ENCODE measurements at places on chromosomes 3 and 15.

- no peak for DNase-seq
Observed at GRCh38 chr3:152738656-152739055, 96.3 kb upstream of the P2RY1 start.

DNA sequence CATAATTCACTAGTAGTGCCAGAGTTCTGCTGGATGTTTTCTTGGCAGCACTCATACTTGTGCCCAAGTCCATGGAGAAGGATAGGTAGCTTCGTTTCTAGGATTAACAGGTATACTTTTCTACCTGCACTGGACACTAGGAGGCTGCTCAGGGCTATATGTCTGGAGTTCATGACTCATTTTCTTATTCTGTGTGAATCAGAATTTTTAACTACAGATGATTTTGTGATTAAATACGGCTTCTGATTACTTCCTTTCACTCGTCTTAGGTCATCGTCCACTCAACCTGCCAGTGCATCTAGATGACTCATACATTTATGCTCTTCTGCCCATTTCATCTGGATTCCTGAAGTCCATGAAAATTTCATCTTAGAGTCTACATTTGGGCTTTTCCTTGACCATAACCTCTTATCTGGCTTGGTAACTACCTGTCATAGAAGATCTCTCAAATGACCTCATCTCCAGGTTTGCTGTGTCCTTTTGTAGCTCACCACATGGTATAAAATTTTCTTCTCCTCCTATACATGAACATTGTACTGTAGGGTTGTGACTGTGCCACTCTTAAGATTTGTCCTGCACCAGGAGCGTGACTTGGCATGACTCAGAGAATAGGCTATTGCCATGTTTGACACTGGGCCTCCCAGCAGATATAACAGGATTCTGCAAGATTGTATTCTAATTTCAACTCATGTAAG, 66.7 kb upstream of the GCSAM start:
- no peak for DNase-seq

- no peak for DNase-seq
Observed at GRCh38 chr15:52699457-52699856, 20.3 kb upstream of the ATOSA start.

DNA sequence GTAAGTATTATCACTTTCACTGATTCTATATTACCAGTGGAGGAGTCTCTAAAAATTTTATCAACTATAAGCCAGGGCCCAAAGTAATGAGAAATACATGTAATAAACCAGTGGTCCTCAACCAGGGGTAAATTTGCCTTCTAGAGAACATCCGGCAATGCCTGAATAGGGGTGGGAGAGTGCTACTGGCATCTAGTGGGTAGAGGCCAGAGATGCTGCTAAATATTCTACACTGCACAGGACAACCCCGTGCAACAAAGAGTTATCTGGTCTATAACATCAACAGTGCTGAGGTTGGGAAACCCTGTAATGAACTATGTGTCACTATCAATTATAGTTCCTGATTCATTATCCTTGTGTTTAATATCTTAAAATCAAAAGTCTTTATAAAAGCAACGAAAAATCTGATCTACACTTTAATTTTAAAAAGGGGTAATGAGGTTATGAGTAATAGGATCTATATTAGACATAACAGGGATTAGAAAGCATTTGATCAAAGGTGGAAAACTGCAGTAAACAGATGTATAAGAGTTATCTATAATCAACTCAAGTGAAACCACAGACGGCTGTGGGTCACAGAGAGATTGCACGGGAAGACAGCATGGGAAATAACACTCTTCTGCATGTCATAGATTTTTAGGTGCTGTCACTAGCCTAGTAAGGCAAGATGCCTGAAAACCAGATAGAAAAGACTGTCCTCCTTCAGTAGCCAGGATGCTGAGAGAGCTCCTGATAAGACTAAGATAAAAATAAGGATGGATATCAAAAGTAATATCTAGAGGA, 2.0 kb downstream of the LYSMD2 start:
- no peak for DNase-seq

GRCh38 chr3:78022232-78022631, 982.3 kb downstream of the ROBO2 start:
- no peak for DNase-seq

DNA sequence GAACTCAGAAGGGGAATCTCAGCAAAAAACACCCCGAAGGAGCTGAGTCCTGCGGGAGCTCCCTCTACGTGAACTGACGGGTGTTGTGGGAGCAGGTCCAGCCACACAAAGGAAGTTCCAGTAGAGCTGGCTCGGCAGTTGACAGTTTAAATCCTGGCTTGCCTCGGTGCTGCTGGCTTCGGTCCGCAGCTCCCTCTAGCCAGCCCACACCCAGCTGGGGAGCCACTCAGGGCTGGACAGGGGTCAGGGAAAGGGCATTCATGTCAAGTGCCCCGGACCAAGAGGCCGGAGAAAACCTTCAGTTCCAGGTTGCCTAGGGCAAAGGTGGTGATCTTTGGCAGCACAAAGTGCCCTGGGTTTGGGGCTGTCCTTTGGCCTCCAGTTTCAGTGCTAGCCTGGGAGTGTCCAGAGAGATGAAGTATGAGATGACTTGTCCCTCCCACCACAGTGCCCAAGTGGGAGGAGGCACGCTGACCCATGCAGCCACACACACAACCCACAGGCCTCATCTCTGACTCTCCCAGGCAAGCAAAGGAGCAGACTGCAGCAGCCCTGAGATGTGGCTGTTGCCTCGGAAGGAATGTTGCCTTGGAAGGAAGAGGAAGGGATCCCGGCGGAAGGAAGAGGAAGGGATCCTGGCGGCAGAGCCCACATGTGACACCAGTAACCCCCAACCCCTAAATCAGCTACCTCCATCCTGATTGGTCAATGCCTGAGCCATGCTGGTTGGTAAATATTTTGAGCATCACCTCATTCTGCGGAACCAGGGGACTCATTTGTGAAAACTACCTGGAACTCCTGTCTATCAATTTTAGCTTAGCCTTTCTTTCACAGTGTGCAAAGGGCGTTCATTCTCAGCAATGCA, 13.9 kb upstream of the ANPEP start:
- DNase-seq: no peak

DNA sequence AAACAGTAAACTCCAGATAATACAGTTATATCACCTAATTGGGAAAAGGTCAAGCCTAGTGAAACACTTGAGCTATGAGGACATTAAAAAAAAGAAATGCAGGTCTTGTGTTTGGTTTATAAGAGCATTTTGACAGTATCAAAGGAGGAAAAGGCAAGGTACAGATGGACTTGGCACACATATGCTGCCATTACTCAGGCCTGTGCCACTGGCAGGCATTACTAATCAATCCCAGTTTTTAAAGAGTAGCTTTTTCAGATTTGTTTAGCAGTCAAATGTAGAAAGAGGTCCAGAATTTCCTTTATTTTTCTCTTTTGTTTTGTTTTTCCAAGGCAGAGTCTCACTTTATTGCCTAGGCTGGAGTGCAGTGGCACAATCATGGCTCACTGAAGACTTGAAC, 38.9 kb downstream of the MDFIC2 start:
- no peak for DNase-seq

GRCh38 chr3:185175370-185175987, 22.6 kb upstream of the C3orf70 start:
- DNase-seq: no peak

DNA sequence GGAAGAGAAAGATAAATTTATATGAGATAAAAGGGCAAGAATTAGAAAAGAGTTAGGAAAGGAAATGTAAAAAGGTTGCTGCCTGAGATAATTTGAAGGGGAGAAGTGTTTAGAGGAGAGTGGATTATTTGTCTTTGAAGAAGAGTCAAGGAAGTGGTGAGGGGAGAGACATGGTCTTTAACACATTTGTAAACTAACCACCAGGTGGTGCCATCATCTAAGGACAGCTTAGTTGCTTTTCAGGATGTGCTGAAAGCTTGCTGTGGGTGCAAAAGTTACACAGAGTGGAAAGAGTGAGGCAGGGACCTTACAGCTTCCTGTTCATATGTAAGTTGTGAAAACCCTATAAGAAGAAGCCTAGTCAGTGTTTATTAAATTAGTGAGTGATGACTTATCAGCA, 114.1 kb upstream of the DNAJC19 start:
- DNase-seq: no peak

- no peak for DNase-seq
Observed at GRCh38 chr15:100019601-100020000, 286.4 kb upstream of the LYSMD4 start.

DNA sequence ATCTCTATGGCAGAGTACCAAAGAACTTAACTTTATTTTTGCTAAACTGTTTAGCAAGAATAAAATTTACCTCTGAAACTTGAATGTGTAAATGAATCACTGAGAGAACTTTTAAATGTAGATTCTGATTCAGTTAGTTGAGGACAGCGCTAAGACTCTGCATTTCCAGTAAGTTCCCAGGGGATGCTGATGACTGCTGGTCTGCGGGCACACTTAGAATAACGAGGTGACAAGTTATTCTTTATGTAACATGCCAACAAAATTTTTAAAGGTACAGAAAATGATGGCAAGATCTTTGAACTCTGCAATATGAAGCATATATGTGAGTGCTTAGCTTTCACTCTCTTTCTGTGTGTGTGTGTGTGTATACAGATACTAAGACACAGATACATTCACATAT, 56.4 kb downstream of the TGFBR2 start:
- DNase-seq: no peak

DNA sequence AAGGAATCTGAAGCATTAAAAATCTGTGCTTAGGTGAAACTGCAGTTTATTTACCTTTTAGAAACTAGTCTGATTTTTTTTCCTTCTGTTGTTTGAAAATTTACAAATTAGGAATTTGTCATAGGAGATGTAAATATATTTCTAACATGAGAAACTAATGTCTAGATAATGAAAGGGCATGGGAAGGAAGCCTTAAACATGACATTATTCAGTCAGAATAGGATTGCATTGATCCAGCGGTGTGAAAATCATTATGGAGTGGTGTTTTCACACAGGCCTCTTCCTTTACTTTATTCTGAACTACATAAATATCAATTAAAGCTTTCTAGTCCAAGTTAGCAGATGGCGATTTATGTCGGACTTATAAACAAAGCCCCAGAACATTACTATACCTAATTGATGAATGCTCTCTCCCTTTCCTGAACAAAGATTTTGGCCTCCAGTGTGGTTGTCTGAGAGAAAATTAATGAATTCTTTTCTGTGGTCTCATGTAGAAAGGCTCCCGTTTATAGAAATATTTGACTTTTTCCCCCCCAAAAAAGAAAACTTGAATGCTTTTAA, 37.9 kb downstream of the FNDC3B start:
- DNase-seq: no peak

DNA sequence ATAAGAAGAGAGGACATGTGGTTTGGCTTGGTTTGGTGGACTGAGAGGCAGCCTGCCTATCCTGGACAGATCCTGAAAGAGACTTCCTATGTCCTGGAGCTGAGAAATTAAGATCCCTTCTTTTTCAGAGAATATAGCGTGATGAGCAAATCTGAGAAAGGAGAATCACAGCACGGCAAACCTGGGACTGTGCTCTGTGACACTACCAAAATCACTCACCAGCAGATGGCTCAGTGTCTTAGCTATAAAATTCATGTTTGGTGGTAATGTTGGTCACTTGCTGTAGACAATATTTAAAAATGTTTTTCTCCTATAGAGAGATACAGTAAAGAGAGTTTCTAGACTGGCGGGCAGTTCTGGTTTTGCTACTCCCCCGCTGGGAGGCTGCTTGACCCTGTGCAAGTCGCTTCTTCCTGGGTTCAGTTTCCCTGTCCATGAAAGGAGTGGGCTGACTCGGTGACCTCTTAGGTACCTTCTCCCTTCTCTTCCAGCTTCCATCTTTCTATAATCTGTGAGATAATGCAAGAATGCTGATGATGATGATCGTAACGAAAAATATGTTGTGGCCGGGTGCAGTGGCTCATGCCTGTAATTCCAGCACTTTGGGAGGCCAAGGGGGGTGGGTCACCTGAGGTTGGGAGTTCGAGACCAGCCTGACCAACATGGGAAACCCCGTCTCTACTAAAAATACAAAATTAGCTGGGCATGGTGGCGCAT, 7.6 kb upstream of the HES1 start:
- no peak for DNase-seq

DNA sequence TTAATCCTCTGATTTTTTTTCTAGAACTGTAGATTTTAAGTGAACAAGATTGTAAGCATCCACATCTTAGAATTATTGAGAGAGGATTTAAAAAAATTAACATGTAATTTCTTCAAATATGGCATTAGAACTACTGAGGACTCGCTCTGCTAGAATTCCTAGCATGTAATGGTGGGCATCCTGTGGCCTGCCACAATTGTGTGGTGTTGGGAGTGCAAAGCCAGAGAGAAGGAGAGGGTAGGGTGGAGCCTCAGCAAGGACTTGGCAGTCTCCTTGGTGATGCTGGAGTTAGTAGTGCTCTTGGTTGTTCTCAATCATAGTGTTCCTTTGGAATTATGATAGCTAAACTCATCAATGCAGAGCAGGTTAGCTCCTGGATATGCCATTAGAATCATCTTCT, 443.9 kb upstream of the TBL1XR1 start:
- DNase-seq: no peak

DNA sequence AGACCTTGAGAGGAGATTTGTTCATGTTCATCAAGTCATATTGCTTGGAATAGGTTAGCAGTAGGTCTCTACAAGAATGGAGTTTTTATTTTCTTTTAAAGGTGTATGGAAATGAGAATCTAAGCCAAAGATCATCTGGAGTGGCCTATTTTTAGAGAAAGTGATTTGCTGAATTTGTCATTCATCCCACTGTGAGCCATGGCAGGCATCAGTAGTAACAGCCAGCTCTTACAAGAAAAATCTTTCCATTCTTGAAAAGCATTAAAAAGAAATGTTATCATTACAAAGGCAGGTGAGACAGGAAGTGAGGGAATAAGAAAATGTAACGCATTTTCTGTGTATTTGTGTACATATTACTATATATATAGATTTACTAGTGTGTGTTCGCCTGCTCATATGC, 29.6 kb downstream of the STAC start:
- DNase-seq: no peak

DNA sequence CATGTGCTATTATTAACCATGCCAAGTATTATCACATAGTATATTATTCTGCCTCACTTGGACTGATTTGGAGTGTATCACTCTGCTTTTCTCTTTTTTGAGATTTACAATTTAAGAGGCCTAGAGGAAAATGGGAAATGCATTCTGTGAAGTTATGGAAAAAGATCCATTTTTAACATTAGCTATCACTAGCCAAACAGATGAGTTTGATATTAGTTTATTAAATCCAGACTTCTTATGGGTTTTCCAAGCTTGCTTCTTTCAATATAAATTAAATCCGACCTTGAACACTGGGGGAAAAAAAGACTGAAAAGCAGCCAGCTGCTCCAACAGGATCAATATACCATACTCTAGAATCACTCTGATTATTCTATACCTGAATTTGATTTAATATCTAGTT, 30.1 kb upstream of the PLOD2 start:
- DNase-seq: no peak

GRCh38 chr3:160162440-160162839, 62.8 kb upstream of the C3orf80 start:
- no peak for DNase-seq

- no peak for DNase-seq
Observed at GRCh38 chr3:126865736-126866135, 117.2 kb upstream of the PLXNA1 start.

- no peak for DNase-seq
Observed at GRCh38 chr3:141499284-141499683, 12.5 kb downstream of the RASA2 start.

Data from CD8-positive, alpha-beta memory T cell (primary cell).